Mammary epithelial cell (primary cell): ENCODE measurements at places on chromosomes 3 and 15. TPM values are rescaled to one million over a fixed set of nuclear protein-coding genes. Genes with fewer than 3 reads are reported as not detected.

Gene PDIA3
- 157 TPM for total RNA-seq

Gene KLHL25
- 12.2 TPM for total RNA-seq

Gene SLC12A8
- total RNA-seq = 12.5 and 14.2 TPM in 2 replicates

Gene MUC20
- 0.24 and 0.64 TPM in 2 replicates for total RNA-seq
